Stimulated activated CD4-positive, alpha-beta T cell treated with anti-CD3 and anti-CD28 coated beads, Interleukin-15, amount 100 ng/mL, for 24 hours (primary cell): ENCODE measurements at places on chromosomes 13 and 19.
A peak's percentile ranks its signal among the peaks of the same experiment; 100 is the strongest.

GRCh38 chr19:31784671-31785101 is 435.4 kb upstream of the TSHZ3 start:
- DNase-seq, result no peak

- DNase-seq, result no peak
Measured at GRCh38 chr13:85383291-85383690, 415.9 kb downstream of the SLITRK6 start.

- no peak for DNase-seq
Measured at GRCh38 chr13:50026788-50027473, 11.7 kb downstream of the KCNRG start.

DNA sequence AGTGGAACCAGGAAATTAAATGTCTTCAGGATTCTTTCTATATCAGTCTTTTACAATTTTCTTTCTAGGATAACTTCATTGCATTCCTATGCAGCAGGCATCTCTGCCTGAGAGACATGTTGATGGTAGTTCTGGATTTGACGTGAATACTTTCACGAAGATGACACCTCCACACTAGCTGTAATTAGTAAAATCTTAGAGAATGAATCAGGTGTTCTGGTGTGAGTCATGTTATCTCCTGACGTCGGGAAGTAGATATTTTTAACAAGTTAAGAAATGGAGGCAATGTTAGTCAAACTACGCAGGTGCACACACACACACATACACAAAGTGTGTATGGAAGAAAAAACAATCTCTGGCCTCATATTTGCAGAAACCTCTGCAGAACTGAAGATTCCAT is 1661.3 kb upstream of the MIR17HG start:
- DNase-seq, result no peak

DNA sequence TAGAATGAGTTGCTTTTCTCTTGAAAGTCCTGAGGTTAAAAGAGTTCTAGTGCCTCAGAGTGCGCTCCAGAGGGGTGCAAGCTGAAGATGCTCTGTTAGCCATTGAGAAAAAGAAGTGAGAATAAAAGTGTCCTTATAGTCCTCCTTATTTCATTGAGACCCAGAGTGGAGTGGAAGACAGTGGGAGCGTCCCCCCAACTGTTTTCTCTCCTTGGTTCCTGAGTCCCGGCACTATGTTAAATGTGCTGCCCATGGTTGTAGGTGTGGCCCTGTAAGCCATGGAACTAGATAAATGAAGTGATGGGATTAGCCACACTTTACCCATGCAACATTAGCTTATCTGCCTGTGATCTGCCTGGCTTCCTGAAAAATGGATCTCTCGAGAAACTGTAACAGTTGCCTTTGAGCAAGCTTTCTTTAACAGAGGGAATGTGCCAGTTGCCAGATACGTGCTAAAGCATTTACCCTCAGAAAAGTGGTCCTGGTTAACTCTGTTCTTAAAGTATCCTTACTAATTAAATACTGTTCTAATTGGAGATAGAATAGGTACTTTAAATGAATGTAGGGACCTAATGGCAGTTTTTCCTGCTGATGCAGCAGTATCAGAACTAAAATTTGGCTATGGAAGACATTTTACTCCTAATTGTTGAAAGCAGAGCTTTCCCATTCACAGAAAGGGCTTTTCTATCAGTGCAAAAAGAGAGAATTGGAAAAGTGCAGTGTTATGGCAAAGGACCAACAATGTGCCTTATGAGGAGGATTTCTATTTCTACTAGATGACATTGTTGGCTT is 21.4 kb upstream of the PSG9 start:
- peak; percentile 35 for DNase-seq

DNA sequence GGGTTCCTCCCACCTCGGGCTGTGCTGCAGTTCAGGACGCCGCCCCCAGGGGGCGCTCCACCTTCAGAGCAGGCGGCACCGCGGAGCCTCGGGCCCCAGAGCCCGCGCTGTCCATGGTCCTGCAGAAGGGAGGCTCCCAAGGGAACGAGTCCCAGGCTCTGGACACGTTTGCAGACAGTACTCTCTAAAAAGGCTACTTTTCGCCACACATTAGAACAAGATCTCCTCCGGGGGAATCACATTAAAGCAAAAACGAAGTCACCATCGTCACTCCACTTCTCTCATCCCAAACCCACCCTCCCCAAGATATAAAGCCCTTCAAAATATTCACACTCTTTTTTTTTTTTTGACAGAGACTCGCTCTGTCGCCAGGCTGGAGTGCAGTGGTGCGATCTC is 4.6 kb upstream of the SIGLEC10 start:
- DNase-seq, result peak; percentile 93

- DNase-seq, result no peak
Measured at GRCh38 chr19:42553292-42554045, 25.2 kb upstream of the CEACAM1 start.

DNA sequence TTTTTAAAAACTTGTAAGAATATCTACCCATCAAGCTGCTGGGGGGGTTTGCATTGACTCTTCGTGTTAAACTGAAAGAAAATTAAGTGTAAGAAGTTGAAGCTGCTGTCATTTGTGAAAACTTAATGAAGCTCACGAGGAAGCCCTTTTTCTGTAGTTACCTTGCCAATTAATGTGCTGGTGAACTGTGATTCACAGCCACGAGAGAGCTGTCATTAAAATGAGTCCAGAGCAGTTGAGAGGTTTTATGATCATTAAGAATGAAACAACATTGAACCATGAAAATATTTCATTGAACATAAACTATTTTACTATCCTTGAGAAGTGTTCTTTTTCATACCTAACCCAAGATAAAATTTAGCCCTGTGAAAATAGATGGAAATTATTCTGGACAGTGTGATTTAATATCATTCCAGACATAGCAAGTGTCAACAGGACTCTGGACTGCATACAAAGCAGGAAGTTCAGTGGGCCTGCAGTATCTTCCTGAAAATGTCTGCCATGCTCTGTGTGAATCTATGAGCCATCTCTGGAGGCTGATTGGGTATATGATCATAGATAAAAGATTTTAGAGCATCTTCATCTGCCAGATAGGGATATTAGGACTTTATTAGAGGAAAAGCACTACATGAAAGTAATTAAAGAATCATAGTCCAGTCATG is 53.8 kb downstream of the DPY19L3 start:
- DNase-seq, result no peak

DNA sequence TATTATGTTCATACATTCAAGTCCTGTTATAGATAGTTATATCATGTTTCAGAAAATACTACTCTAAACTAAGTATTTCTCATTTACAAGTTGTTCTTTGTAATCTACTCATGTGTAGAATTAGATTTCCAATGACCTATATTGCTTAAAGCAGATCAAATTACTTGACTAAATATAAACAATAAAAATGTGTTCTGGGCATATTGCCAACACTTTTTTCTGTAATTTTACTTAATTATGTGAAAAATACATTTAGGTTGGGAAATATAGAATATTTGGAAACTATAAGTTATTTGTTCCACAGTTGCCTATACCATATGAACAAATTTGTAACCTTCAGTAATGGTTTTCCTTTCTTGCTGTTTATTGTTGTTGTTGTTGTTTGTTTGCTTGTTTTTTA is 275.2 kb upstream of the PCDH9 start:
- DNase-seq, result no peak

GRCh38 chr13:41456768-41457588 is at the start of gene RGCC:
TSS of gene RGCC (plus strand) at chr13:41457550. CDS start at chr13:41457708, 158 bp downstream.
- peak; percentile 96 for DNase-seq

- DNase-seq, result no peak
Measured at GRCh38 chr13:112102243-112102642, 35.3 kb downstream of the SOX1 start.

DNA sequence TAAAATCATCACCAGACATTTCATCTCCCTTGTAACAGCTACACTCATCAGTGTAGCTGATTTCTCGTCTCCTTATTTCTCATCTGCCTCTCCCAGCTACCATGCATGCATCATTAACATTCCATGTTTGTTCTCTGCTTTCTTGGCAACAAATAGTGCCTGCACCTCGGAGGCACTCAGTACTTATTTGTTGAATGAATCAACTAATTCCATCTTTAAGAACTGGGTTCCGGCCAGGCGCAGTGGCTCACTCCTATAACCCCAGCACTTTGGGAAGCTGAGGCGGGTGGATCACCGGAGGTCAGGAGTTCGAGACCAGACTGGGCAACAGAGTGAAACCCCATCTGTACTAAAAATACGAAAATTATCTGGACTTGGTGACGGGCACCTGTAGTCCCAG is 63.9 kb upstream of the GTF3A start:
- DNase-seq, result no peak

- DNase-seq, result no peak
Measured at GRCh38 chr13:37395544-37395943, 203.0 kb downstream of the POSTN start.

DNA sequence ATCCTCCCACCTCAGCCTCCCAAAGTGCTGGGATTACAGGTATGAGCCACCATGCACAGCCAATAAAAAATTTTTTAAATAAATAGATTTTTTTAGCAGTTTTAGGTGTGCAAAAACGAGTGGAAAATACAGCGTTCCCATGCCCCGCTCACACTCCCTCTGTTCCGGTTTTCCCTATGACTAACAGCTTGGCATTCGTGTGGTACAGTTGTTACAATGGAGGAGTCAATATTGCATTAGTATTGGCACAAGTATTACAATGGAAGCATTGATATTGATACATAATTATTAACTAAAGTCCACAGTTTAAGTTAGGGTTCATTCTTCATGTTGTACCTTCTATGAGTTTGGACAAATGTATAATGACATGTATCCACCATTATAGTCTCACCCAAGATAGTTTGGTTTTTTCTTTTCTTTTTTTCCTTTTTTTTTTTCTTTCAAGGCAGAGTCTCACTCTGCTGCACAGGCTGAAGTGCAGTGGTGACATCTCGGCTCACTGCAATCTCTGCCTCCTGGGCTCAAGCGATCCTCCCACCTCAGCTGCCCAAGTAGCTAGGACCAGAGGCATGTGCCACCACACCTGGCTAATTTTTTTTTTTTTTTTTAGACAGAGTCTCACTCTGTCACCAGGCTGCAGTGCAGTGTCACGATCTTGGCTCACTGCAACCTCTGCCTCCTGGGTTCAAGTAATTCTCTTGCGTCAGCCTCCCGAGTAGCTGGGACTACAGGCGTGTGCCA is 15.4 kb upstream of the RAB20 start:
- DNase-seq, result no peak

DNA sequence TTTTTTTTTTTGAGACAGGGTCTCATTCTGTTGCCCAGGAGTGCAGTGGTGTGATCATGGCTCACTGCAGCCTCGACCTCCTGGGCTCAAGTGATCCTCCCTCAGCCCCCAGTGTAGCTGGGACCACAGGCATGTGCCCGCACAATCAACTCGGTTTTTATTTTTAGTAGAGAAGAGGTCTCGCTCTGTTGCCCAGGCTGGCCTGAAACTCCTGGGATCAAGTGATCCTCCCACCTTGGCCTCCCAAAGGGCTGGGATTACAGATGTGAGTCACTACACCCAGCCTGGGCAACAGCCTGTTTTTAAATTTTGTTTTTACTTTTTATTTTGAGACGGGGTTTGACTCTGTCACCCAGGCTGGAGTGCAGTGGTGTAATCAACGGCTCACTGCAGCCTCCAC is 2.3 kb upstream of the KDM4B start:
- no peak for DNase-seq

DNA sequence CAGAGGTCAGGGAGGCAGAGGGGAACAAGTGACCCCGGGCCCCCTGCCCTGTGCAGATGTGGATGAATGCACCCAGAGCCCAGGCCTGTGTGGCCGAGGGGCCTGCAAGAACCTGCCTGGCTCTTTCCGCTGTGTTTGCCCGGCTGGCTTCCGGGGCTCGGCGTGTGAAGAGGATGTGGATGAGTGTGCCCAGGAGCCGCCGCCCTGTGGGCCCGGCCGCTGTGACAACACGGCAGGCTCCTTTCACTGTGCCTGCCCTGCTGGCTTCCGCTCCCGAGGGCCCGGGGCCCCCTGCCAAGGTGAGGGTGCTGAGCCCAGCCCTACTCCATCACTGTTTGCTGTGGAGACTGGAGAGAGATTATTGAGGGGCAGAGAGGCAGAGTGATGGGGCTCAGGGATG is 9.9 kb downstream of the LTBP4 start:
- DNase-seq, result no peak

GRCh38 chr13:32997399-32997798 is 18.8 kb upstream of the KL start:
- no peak for DNase-seq

GRCh38 chr13:113936166-113936965 is 37.5 kb downstream of the C13orf46 start:
- DNase-seq, result no peak

DNA sequence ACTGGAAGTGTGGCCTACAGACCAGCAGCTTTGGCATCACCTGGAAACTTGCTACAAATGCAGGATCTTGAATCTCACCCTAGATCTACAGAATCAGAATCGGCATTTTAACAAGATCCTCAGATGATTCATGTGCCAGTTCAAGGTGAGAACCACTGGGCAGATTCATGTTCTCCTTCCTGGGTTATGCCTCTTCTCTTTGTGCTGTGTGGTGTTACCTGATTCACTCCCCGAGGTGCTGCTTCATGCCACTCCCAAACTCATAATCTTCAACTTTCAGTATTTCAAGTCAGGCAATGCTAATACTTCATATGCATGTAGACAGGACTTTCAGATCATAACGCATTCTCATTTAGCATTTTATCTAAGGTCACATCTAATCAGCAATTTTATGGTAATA is 427.7 kb downstream of the FOXO1 start:
- no peak for DNase-seq

DNA sequence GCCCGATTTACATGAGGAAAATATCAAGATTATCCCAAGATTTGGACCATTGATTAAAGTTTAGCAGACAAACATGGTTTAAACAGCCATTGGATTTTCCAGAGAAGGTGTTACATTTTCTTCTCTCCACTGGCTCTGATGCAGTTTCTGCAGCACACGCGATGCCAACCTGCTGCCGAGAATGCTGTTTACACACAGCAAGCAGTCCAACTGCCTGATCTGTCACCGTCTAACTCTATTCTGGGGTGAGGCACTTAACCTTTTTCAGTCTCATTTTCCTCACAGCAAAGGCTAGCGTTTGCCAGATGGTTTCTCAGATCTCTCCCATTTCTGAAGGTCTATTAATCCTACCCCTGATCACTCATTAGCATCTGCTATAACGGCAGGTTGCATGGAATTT is 763.5 kb upstream of the GPC6 start:
- DNase-seq, result no peak

DNA sequence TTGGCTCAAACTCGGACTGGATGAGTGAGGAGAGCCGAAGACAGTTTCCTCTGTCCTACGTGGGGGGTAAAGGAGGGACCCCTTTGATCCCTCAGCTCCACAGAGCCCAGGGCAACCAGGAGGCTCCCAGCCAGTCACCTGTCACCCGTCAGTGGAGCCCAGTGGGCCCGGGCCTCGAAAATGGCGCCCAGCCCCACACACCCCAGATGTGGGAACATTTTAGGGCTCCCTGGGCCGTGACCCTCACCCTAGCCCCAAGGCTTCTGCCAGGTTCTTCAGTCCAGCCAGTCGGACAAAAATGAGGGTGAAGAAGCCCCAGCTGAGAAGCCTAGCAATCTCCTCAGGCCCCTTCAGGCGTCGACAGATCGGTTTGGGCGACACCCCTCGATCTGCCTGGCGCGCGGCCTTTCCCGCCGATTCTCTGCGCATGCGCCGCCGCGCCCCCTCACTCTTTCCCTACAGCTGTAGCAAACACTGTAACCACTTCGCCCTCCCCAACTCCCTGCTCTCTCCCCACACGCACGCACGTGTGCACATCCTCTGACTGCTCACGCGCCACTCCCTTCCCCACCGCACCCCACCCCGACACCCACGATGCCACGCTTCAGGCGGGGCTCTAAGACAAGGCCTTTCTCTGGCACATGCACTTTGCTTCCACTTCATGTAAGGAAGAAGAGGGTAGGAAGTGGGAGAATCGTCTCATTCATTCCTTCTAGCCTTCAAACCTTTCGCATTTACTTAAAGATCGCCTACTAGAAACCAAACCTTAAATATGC is at the start of gene SLC6A16:
Gene SLC6A16, minus strand, starts transcription at position 391 of the 776 bp plus-strand sequence. CDS start 13,844 bp downstream, outside the sequence.
- no peak for DNase-seq

GRCh38 chr19:35421362-35421761 is 26.7 kb upstream of the FFAR2 start:
- no peak for DNase-seq
